Fibroblast of skin of left quadriceps (primary cell): ENCODE measurements at places on chromosomes 11 and 22.

- DNase-seq = no peak
Observed at GRCh38 chr11:118641397-118642019, 34.1 kb downstream of the PHLDB1 start.

DNA sequence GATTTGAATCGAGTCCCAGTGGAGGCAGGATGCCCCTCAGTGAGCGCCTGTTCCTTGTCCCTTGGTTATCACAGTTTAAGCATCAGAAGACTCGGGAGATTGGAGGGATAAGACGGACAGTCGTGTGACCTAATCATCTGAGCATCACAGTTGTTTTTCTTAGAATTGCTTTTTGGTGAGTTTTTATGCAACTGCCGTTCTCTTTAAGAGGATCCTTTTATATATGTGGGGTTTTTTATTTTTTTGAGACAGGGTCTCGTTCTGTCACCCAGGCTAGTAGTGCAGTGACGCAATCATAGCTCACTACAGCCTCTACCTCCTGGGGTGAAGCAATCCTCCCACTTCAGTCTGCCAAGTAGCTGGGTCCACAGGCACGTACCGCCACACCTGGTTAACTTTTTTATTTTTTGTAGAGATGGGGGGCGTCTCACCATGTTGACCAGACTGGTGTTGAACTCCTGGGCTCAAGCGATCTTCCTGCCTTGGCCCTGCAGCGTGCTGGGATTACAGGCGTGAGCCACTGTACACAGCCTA, 16.5 kb downstream of the NUP50 start:
- DNase-seq = no peak

DNA sequence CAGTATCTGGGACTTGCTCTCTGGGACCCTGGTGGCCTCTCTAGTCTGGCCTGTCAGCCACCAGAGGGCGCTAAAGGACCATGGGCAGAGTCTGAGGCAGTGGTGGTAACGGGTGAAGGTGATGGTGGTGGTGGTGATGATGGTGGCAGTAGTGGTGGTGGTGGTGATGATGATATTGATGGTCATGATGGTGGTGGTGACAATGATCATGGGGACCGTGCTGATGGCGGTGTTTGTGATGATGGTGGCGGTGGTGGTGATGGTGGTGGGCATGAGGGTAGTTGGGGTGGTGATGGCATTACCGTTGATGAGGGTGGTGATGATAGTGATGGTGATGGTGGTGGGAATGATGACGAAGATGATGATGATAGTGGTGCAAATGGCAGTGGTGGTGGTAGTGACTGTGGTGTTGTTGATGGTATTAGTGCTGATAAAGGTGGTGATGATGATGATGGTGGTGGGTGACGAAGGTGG, 16.0 kb downstream of the TRPM5 start:
- DNase-seq = peak; percentile 5

DNA sequence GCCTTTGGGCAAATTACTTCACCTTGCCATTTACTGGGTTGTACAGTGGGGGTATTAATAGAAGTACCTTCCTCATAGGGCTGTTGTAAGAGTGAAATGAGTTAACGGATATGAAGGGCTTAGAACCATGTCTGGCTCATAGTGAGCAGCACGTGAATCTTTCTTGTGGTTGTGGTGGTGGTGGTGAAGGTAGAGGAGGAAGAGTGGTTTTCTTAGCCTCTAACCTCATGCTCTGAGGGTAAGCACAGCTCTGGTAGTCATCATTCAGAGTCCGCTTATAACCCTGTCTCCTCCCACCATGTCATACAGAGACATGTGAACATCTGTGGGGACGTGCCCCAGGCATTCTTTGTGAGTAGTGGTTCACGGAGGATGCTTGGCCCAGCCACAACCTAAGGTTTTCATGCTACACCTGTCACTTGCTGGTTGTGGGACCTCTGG, 43.6 kb downstream of the TEAD1 start:
- no peak for DNase-seq

DNA sequence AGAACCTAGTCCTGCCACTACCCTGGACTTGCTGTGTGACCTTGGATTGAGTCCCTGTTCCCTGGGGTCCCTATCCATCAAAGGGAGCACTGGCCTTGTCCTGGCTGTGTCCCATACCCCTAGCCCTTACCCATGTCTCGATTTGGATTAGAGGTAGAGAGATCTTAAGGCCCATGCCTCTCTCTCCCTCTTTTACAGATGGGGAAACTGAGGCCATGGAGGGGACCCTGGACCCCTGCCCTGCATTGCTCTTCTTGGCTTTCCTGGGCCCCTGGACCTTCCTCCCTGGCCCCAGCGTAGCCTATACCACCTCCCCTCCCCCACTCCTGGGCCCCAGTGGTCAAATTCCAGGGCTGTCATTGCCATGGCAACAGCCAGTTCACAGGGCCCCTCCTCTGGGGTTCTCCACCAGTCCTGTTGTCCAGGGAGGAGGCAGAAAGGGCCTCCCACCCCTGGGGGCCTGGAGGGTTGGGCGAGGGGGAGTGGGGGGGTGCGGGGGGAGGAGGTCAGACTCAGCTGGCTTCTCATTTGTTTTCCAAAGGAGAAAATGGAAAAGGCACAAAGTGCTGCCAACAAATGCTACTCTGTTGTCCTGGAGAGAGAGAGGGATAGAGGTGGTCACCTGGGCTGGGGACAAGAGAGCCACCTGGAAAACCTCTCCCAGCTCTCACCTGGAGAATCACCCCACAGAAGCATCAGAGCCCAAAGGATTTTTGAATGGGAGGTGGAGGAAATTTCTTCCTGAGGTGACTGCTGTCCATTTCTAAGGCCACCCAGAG, 23.3 kb downstream of the ARHGEF17 start:
- no peak for DNase-seq

- no peak for DNase-seq
Observed at GRCh38 chr22:35306350-35306967, 6.8 kb downstream of the TOM1 start.

DNA sequence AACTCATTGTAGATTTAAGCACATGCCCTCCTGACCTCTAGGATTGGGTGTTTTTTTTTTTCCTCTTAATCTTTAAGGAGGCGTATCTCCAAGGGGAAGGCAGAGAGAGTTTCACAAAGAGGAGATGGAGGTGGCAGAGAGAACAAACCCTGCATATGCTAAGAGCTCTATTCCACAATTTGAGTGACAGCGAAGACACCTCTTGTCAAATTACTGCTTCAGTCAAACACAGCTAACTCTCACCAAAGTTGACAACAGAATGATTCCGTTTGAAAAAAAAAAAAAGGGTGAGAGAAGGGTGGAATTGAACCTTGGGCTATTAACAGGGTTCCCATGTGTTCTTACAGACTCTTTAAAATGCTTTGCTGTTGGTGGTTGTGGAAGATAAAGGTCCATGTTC, 112.6 kb downstream of the NXPE2 start:
- no peak for DNase-seq

GRCh38 chr11:92979176-92979575, 9.7 kb downstream of the MTNR1B start:
- DNase-seq = no peak

DNA sequence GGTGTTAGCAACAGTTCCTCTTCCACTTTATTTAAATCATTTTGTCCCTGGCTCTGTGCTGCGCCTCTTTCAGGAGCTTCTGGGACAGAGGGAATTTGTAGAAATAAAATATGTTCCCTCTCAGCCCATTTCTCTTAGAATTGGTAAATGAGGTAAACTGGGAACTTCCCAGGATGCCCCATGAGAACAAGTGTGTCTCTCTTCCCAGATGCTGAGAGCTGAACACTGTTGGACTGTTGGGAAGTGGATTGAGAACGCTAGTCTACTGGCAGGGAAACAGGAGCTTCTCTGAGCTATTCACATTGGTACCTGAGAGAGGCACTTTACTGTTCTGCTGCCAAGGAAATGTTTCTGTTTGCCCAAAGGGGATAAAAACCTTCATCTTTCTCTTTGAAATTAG, 4.0 kb downstream of the CRY2 start:
- no peak for DNase-seq

DNA sequence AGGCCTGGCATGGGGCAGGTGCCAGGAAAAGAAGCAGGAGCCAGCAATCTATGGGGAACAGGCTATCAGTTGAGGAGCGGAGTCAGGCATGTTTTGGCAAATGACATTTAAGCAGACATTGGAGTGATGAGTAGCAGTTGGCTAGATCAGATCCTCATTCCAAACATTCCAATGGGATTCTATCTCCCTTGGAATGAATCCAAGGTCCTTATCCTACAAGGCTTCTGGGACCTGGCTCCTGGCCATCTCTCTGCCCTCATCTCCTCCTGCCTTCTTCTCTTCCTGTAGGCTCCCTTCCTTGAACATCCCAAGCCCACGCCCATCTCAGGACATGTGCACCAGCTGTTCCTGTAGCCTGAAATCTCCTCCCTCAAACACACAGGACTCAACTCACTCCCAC, 1074.5 kb downstream of the TBC1D22A start:
- DNase-seq = peak; percentile 78

DNA sequence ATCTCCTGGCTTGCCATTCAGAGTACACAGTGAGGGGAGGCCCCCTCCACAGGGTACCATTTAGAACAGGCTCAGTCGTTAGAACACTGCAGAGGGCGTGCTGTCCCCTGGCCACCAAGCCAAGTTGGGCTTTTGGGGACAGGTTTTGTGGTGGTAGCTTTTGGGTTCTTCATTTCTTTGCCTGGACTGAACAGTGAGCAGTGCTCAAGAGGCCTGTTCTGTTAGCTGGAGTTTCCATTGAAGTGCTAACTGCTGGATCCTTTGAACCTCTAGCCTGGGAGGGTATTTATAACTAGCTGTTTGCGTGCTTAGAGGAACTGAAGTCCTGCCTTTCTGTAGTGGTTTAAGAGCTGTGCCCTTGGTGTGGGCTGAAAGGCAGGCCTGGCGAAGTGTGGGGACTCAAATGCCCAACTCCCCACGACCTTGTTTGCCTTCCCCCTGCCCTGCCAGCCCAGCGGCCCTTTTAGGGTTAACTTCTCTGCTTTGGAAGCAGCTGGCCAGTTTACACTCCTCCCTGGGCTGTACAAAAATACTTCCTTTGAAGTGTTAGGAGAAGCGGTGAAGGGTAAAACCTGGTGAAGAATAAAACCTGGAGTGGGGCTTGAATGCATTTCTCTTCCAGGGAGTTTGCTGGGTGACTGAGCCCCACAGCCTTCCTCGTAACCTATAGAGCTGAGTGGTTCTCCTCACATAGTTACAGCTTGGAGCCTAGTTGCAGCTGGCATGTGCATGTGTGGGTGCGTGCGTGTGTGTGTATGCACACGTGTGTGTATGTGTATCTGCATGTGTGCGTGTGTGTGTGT, 34.6 kb downstream of the ZNRF3 start:
- DNase-seq = peak; percentile 6

DNA sequence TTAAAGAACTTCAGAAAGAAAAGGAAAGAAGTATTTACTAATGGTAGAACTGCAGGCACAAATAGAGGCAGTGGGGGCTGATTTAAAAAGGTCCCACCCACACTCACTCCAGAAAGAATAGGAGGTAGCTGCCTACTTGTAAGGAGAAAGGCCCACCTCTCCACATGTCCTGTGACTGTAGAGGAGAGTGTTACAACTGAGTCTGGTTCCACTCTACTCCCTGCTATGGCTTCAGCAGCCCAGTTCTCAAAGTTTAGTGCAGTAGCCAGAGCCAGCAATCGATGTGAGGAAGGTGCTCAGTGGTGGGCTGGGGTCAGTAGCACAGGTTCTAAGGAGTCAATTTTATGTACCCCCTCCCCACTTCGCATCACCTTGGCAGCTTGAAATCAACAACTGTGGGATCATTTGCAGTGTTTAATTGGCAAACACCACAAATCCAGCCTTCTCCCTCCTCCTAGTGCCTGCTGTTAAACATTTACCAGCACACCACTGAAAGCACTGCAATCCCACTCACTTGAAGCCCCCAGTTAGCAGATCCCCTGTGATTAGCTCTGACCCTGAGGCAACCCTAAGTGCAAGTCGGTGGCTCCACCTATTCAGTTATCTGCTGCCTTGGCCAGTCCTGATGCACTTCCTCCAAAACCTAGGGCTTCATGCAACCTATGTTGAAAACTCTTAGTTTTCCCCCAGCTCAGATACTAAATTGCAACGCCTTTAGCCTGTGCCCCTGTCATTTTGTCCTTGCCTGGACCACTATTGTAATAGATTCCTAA, 146.6 kb downstream of the BBOX1 start:
- no peak for DNase-seq

- no peak for DNase-seq
Observed at GRCh38 chr11:74092425-74092824, 78.4 kb downstream of the C2CD3 start.

DNA sequence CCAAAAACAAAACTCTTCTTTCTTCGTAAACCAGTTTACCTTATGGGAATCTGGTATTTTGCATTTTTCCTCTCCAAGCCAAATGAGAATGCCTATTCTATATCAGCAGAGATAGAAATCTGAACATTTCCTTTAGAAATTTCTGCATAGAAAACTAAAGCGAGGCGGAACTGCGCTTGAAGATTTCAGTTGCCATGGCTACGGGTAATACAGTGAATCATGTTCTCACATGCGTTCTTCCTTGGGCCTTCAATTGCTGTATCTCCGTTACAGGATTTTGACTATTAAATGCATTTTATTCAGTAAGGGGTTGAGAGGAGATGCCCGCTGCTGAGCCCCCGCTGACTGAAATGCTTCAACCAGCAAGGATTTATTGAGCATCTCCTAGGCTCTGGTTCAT, 108.2 kb upstream of the CRYBB3 start:
- DNase-seq = no peak

GRCh38 chr11:47437218-47437745, 11.0 kb upstream of the PSMC3 start:
- no peak for DNase-seq

DNA sequence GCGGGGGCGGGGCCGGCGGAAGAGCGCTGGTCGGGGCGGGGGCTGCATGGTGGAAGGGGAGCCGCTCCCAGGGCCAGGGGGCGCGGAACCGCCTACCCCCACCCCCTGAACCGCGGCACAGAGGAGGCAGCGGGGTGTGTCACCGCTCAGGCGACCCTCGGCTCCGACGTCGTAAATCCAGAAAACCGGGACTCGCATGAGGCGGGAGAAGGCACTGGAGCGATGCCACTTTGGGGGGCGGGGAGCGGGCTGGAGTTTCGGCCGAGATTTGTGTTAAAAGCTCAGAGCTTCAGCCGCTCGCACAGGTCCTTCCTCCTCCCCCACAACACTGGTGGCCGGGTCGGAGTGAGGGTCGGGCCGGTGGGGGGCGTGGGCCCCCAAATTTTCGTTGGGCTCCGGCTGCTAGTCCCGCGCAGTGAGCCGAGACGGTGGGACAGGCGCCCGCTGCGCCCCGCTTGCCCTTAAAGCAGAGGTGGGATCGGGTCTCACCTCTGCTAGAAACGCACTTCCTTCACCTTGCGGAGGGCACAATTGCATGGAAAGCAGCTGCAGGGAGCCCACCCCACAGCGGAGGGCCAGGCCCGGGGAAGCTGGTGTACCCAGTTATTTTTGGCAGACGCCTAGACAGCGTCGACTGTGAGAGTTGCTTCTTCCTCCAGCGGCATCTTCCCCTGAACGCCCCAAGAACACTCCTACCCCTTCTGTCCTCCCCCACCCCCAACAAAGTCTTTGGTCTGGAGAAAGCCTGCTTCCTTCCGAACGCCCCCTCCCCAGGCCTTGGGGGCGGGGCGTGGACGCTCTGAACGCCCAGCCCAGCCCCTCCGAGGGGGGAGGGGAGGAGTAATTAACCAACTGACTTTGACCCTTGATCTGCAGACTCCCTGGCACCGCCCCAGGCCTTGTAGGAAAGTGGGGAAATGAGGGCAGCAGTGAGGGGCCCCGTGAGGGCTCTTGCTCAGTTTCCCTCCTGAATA, 1.1 kb downstream of the OVOL1 start:
- DNase-seq = no peak

- no peak for DNase-seq
Observed at GRCh38 chr11:133951327-133952198, 5.2 kb downstream of the IGSF9B start.

GRCh38 chr11:7691759-7692350, 14.4 kb downstream of the OVCH2 start:
- no peak for DNase-seq

- no peak for DNase-seq
Observed at GRCh38 chr11:123885570-123885969, at the start of gene TMEM225. Gene TMEM225 (minus strand): TSS chr11:123885670. CDS start chr11:123885425, 245 bp downstream.
